ENCODE measurements at places on chromosomes 1 and 21.
A peak's percentile ranks its signal among the peaks of the same experiment; 100 is the strongest.

GRCh38 chr1:207822602-207823451 is 71.0 kb downstream of the CD46 start:
- peak; percentile 38 for DNase-seq

DNA sequence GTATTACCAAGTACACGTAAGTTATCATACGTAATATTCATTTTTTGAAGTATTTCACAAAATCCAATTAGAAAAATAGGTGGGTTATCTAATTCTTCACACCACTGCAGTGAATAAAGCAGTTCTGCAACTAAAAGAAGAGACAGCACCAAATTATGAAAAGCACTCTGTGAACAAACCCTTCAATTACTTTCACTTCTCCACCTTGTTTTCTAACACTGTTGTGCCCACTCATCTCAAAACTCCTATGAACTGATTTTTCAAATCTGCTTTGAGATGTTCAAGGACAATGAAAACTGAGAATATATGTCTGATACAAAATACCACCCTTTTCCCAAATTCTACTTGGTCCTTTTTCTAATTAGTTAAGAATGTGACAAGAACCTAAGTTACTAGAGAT is 39.4 kb downstream of the LTN1 start:
- DNase-seq: no peak

GRCh38 chr1:81597720-81598426 is 202.9 kb upstream of the ADGRL2 start:
- DNase-seq: no peak

DNA sequence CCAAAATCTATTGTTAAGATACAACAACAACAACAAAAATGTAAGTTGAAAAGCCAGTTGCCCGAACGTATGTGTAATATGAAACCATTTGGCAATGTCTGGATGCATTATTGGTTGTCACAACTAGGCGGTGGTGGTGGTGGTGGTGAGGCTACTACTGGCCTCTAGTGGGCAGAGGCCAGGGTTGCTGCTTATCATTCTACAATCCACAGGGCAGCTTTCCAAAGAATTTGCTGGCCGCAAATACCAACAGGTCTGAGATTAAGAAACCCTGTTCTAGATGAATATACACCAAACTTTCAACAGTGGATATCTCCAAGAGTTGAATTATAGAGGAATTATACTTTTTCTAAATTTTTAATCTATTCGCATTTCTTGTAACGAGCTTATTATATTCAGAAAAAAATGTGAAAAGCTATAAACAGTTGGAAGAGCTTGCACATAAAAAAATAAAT is 26.8 kb upstream of the ZNF697 start:
- DNase-seq: no peak

DNA sequence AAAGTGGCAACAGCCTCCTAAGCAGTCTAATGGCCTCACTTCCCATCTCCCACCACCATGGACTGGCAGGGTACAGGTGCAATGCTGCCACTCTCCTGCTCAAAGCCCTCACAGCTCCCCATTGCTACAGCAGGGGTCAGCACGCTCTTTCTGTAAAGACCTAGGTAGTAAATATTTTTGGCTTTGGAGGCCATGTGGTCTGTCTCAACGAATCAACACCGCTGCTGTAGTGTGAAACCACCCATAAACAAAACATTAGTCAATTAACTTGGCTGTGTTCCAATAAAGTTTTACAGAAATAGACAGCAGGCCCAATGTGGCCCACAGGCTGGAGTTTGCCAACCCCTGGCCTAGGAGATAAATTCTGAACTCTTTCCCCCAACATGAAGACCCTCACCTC is 44.6 kb upstream of the TMEM125 start:
- no peak for DNase-seq

DNA sequence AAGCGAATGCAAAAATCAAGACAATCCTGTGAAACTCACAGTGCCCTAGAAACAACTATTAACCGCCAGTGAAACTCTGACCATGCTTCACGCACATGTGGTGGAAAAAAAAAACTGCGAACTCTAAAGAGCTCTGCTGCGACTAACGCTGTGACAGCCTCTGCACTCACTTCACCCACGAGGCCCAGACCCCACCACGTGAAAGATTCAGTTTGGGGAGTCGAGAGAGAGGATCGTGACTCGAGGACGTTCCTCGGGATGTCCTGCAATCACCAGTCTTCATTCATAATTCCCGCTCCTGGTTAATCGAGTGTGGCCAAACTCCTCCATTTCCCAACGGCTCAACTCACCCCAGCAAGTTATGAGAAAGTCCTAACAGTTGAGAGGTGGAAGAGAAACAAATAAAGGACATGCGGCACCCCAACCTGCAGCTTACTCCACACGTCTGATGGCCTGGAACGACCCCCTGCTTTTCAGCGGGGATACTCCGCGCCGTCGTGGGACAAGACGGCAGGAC is 1.1 kb downstream of the SERBP1 start:
- no peak for DNase-seq

- no peak for DNase-seq
Measured at GRCh38 chr1:219539645-219540254, 73.2 kb downstream of the ZC3H11B start.

DNA sequence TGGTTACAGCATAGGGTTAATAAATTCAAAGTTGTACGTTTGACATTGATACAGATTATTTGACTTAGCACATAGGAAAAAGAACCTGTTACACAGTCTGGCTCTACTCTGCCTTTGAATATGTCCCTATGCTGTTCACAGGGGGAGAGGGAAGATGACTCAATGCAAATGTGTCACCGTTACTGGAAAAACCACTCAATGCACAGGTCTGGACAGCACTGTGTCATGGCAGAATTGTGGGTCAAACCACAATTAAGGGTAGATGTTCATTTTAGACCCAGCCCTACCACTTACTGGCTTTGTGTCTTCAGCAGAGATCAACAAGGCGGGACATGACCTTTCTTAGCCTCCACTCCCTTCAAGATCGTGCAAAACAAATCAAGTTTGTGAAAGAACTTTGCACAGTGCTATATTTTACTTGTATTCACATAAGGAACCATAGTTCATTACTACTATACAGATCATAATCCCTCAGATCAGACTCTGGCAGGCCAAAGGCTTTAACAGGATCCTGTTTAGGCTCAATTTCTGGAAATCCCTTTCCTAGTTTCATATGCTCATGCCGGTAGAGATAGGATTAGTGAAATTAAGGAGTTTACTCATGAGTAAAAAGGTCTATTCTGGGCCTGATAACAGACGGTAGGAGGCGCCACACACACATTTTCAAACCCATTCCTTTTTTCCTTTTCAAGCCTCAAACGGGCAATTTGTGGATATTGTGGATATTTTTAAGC is 22.1 kb downstream of the EIF2D start:
- peak; percentile 42 for DNase-seq

- no peak for DNase-seq
Measured at GRCh38 chr21:37380349-37381323, 14.1 kb downstream of the DYRK1A start.

DNA sequence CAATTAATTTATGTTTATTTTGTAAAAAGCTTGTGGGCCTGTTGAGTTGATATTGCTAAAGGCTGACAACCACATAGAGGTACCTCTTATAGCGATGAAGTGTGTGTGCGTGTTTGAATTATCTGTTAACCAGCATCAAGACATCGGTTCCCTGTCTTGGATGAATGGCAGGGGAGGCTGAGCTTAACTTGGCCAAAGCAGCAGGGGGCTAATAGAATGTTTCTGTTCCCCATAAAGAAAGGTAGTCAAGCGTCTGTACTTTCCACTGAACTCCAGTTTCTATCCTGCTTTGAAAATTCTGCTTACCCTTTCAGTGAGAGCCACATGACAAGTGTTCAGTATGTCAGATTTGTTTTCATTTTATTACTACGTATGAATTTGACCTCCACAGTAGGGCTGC is 63.0 kb downstream of the ROR1 start:
- no peak for DNase-seq

DNA sequence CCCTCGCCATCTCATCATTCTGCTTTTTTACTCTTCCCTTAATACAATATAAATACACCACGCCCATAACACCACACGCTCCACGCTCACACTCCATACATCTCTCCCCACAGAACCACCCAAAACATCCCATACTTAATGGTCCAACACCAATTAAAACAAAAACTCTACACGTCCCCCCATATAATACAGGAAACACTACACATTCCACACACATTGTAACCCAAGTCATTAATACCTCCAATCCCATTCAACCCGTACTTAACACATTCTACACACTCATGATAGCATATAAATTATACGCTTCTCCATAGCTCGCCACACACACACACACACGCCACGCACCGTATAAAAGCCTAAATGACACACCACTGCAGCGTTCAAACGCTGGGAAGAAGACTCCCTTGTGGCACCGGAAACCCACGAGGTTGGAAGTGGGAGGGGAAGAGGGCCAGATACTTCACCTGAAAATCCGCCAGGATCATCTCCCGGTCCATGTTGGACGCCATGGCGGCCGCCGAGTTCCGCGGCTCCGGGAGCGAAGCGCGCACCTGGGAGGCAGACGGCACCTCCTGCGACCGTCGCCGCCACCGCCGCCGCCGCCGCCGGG is 659 bp downstream of the FAF1 start:
- no peak for DNase-seq

DNA sequence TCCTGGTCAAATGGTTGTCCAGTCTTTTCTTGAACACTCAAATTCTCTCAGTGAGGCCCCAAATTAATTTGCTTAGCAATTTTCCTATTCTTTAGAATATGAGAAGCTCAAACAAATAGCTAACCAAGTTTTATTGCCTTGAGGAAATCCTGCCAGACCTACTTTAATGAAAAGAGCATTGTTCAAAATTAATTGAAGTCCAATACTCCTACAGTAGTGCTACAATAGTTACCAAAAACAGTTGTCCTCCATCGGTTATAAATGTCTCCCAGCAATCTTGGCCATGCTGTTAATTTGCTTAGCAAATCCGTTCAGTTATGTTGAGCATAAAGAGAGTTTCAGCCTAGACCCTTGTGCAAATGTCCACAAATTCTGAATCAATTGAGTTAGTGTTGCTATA is 112.9 kb downstream of the MAB21L3 start:
- no peak for DNase-seq

DNA sequence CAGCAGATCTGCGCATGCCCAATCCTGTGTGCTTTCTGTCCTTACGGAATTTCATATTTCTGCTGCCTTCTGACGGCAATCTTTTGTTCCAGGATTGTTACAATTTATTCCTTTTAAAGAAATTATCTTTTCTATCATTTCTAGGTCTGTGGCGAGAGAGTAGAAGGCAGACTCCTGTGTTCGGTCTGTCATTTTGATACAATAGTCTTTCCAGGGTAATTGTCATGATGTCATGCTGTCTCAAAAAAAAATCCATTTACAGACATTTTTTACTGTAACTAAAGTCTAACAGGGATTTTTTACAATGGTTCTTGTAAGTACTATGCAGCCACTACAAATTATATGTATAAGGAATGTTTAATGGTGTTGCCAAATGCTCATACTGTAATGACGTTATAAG is 9.0 kb upstream of the KRTAP7-1 start:
- DNase-seq: no peak

DNA sequence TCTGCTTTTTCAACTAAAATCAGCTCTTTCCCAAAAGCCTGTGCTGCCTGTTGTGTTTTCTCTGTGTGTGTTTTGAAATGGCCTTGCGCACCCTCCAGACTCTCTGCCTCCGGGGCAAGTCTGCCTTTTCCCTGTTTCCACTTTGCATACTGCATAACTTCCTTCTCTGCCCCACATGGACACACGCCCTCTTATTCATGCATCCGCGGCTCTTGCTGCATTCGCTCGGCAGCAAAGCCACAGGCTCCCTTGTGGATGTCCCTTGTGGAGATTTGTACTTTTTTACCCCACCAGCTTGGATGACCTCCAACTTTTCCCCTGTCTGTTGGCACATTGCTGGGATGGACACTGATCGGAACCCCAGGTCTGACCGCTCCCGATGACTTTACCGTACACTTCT is 147.6 kb downstream of the ADSS2 start:
- no peak for DNase-seq

GRCh38 chr1:10680487-10680886 is 116.0 kb downstream of the CASZ1 start:
- DNase-seq: no peak

- no peak for DNase-seq
Measured at GRCh38 chr1:27912429-27912828, 22.4 kb upstream of the SMPDL3B start.

DNA sequence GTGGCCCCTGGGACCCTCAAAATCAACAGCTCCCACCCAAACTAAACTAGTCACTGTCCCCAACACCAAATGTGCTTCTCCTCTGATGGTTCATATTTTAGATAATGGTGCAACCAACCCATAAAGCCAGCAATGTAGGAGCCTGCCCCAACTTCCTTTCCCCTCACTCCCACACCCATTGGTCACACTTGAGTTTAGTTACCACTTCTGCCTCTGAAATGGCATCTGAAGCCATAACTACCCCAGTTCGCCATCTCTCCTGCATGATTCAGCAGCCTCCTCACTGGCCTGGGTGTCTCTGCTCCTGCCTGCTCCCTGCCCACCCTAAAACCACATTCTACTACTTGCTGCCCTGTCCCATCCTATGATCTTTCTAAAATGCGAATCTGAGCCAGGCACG is 3.4 kb upstream of the CDCP2 start:
- DNase-seq: no peak

DNA sequence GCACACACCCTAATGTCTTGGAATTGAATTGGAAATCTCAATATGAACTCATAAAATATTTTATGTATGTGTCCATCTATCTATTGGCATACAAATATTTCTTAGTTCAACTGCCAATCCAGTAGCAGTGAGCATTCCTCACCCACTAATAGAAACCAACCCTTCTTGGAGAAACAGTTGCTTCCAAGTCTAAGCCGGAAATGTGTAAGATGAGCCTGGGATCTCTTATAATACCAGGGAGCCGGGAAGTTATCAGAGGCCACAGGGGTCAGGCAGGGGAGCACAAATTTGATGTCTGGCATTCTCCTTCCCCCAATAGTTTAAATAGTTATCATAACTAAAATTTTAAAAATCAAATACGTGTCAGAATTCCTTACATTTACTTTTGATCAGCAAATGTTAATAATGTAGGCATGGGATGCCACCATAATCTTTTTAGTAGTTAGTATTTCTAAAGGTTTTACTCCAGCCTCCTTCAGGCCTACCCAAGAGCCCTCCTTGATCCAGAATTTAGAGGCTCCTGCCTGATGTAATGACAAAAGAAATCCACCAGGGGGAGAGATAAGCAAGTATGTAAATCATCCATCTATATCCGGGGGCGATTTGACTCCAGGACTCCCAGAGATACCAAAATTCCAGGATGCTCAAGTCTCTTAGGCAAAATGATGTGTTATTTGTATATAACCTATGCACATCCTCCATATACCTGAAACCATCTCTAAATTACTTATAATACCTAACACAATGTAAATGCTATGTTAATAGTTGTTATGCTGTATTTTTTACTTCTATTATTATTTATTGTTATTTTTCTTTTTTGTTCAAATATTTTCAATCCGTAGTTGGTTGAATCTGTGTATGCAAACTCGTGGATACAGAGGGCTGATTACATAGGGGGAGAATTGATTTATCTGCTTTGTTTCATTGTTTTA is 218.7 kb upstream of the COA6 start:
- DNase-seq: no peak

All from T-helper 17 cell (primary cell).